Astrocyte (in vitro differentiated cells and primary cell): ENCODE measurements at places on chromosomes 11 and 22. TPM values are rescaled to one million over a fixed set of nuclear protein-coding genes. Genes with fewer than 3 reads are reported as not detected.

SERPING1 gene
- total RNA-seq: 62.5 and 92.1 TPM in 2 replicates

OR2AG2 gene
- total RNA-seq: 0.07 and 0.27 TPM in 2 replicates

TIMP3 gene
- total RNA-seq: 145 and 158 TPM in 2 replicates

RIC3 gene
- 2.5 and 3.0 TPM in 2 replicates for total RNA-seq

OR10A2 gene
- not detected in 2 replicates for total RNA-seq

GGTLC3 gene
- not detected in 2 replicates for total RNA-seq

ZBTB16 gene
- 0.36 and 0.50 TPM in 2 replicates for total RNA-seq

LDHAL6A gene
- not detected in 2 replicates for total RNA-seq

OR52N4 gene
- total RNA-seq: not detected in 2 replicates

CNTN5 gene
- total RNA-seq: 1.1 and 2.5 TPM in 2 replicates

PLAAT4 gene
- total RNA-seq: 4.9 and 7.8 TPM in 2 replicates

RAG2 gene
- total RNA-seq: not detected in 2 replicates

OR51B4 gene
- not detected in 2 replicates for total RNA-seq

RRM1 gene
- 22.0 and 26.2 TPM in 2 replicates for total RNA-seq

TMEM191B gene
- total RNA-seq: 2.8 and 3.1 TPM in 2 replicates

C11orf42 gene
- not detected in 2 replicates for total RNA-seq

FIBP gene
- 67.4 and 68.7 TPM in 2 replicates for total RNA-seq

CD3G gene
- total RNA-seq: not detected in 2 replicates

PIWIL4 gene
- total RNA-seq: 0.59 and 0.75 TPM in 2 replicates

BRSK2 gene
- total RNA-seq: 3.9 and 7.1 TPM in 2 replicates

NLRP14 gene
- not detected in 2 replicates for total RNA-seq

CABP7 gene
- total RNA-seq: 0.12 TPM in 1 of 2 replicates, not detected in the other

STIP1 gene
- 179 and 200 TPM in 2 replicates for total RNA-seq

KRTAP5-8 gene
- total RNA-seq: not detected in 2 replicates

TSSK2 gene
- total RNA-seq: not detected in 2 replicates

KLHL35 gene
- 0.77 and 0.87 TPM in 2 replicates for total RNA-seq
